ENCODE measurements at places on chromosomes 13 and 19.

- no peak for DNase-seq
Observed at GRCh38 chr19:16419669-16420335, 52.0 kb downstream of the EPS15L1 start.

- DNase-seq = no peak
Observed at GRCh38 chr19:7590256-7590655, 5.4 kb upstream of the CAMSAP3 start.

GRCh38 chr13:27638521-27638920 is 16.8 kb downstream of the POLR1D start:
- no peak for DNase-seq

DNA sequence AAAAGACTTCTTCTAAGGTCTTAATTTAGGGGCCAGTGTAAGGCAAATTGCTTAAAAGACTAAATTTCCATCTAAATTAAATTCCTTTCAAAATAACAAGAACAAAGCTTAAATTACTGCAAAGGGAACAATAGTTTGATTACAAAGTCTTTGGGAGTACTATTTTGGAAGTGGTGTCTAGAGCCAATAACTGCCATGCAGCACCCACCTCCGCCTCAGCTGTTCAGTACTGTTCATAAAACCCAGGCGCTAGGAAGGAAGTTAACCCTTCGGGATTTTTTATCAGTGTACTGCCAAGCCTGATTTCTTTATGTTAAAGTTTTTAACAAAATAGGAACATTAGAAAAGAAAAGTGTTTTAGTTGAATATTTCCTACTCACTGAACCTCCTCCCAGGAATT is 210.1 kb downstream of the LIG4 start:
- no peak for DNase-seq

DNA sequence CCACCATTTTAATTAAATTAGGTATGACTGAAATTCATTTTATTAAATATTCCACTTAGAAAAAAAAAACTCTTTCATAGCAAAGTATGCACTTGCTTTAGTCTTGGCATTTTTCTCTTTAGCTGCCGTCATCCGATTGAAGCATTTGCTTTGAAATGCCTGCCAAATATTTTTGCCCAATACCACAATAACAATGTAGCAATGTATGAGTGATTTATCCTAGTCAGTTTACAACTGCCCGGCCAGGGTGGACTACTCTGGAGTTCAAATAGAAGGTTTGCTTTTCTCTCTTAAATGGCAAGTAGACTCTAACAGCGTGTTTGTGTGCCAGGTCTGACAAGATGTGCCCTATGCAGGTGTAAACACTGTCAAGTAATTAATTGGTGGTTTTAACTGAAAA is 675.3 kb upstream of the SGCG start:
- no peak for DNase-seq

DNA sequence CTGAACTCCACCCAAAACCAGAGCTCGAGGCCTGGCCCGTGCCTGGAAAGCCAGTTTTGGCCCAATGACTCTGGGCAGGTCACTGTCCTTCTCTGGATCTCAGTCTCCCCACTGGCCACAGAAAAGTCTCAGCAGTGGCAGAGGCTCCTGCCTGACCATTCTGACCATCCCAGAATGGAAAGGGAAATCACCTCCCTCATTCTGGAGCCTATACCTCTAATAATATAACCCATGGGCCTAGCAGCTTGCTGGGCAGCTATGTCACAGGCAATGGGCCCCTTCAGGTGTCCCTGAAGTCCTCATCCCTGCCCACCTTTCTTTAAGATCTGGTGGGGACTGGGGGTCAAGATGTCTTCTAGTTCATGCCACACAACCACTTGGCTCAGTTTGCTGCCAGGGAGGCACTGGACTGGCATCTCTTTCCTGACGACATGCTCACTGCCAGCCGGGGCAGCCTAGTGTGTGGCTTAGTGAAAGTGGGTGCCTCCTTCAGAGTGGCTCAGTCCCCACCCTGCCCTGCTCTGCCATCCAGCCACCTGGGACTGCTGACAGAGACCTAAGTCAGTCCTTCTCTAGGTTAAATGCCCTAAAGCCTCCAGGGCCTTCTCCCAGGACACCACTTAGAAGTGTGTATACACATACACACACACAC is 62.6 kb downstream of the AP1M1 start:
- no peak for DNase-seq

- peak; percentile 60 for DNase-seq
Observed at GRCh38 chr13:28531077-28531844, 36.3 kb upstream of the FLT1 start.

Measured in iPS DF 19.7 (cell line).